Neural crest cell (in vitro differentiated cells): ENCODE measurements at places on chromosomes 4 and X. TPM values are rescaled to one million over a fixed set of nuclear protein-coding genes. Genes with fewer than 3 reads are reported as not detected.

- H3K36me3 ChIP-seq: peaks cover 19% of the 10 kb centered on the region
- no peaks in the 10 kb centered on the region for H3K27me3 ChIP-seq
- no peak for DNase-seq
Observed at GRCh38 chr4:84681486-84682274, 98.8 kb downstream of the CDS1 start.

- H3K27me3 ChIP-seq: peaks cover 8% of the 10 kb centered on the region
- no peak overlapping the region for H3K27ac ChIP-seq
- H3K36me3 ChIP-seq: no peaks in the 10 kb centered on the region
Observed at GRCh38 chr4:53986062-53986461, 78.3 kb downstream of the CHIC2 start.

DNA sequence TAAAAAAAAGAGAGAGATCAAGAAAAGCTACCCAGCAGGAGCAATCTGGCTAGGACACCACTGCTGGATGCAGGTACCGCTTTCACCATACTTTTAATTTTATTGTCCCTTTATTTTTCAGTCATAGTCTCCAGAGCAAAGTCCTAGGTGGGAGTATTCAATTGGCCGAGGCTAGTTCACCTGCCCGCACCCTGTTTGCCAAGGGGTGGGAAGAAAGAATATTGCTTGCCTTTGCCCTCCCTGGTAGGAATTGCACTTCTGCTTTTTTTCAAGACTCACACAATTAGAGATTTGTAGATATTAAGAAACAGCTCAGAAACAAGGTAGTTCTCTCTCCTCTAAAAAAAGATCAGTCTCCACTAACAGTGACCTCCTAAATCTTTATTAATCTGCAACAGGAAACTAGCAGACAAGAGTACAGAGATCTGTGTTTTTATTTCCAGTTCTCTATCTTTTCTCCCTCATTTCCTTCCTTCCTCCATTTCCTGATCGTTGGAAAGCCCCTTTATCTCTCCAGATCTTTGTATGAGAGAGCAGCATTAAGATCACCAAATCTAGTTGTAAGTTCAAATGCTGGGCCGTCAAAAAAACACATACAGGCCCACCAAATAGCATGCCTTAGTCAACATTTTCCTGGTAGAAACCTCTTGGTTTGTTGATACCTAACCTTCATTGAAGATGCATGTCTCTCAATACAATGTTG is 9.4 kb upstream of the RPGR start:
- no peak overlapping the region for H3K4me3 ChIP-seq
- no peaks in the 10 kb centered on the region for H3K36me3 ChIP-seq
- peak overlapping the region; percentile 71 for H3K27ac ChIP-seq
- no peak for DNase-seq
- H3K27me3 ChIP-seq: no peaks in the 10 kb centered on the region

GRCh38 chr4:88846206-88846790 is 148.7 kb upstream of the NAP1L5 start:
- H3K36me3 ChIP-seq: peaks cover 14% of the 10 kb centered on the region
- H3K4me3 ChIP-seq: no peak overlapping the region
- H3K4me1 ChIP-seq: peaks cover 11% of the 10 kb centered on the region
- no peak overlapping the region for H3K27ac ChIP-seq
- DNase-seq: no peak

DNA sequence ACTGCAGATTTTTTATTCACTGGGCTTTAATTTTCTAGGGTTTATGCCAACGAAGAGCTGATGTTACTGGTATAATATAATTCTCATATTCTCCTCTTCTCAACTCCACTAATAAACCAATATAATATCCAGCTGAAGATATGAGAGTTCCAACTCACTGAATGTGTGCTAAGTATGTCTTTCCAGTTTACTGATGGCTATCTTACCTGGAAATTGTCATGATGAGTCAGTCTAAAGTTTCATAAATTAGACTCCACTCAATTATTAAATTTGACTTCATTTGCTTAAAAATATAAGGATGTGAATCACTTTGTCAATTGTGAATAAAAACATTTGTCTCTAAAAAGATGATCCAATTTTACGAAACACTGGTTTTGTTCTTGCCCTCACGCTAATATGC is 28.4 kb downstream of the STBD1 start:
- H3K4me1 ChIP-seq: peaks cover 15% of the 10 kb centered on the region
- DNase-seq: no peak
- H3K36me3 ChIP-seq: no peaks in the 10 kb centered on the region
- no peak overlapping the region for H3K4me3 ChIP-seq
- H3K27ac ChIP-seq: no peak overlapping the region

GRCh38 chr4:57877047-57877458 is 766.9 kb upstream of the IGFBP7 start:
- no peak overlapping the region for H3K27ac ChIP-seq
- no peak for DNase-seq
- no peak overlapping the region for H3K4me3 ChIP-seq
- H3K27me3 ChIP-seq: no peaks in the 10 kb centered on the region
- no peaks in the 10 kb centered on the region for H3K36me3 ChIP-seq

DNA sequence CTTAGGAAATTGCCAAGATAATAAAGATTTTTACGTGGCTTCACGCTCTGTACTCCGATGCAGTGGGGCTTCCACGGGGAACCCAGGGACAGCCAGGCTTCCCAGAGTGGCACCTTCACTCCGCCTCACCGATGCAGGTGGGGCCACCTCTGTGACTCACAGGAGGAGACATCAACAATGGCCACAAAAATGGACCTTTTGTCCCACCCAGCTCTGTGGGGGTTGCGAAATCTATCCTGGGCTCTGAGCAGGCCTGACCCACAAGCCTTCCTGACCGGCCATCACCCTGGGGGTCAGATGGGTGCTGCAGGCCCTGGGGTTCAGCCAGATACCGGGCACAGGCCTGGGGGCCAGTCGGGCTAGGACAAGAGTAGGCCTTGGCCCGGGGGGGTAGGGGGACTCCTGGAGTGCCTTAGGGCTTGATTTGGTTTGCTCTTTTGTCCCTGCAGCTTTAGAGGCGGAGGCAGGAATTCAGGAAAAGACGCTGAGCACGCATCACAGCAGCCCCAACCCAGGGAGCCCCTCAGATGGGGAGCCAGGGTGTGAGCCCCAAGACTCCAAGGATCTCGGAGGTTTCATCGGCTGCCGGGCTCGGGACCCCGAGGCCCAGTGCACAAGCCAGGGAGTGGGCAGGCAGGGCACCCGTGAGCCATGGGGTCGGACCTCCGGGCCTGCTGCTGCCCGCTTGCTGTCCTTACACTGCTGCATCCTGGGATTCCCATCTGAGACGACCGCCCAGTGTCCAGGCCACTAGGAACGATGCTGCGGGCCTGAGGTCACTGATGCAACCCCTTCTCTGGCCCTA is 136.5 kb upstream of the NKX1-1 start:
- H3K27ac ChIP-seq: no peak overlapping the region
- no peaks in the 10 kb centered on the region for H3K36me3 ChIP-seq
- no peak overlapping the region for H3K4me3 ChIP-seq
- H3K4me1 ChIP-seq: no peaks in the 10 kb centered on the region
- no peak for DNase-seq
- H3K27me3 ChIP-seq: peaks cover 6% of the 10 kb centered on the region

DNA sequence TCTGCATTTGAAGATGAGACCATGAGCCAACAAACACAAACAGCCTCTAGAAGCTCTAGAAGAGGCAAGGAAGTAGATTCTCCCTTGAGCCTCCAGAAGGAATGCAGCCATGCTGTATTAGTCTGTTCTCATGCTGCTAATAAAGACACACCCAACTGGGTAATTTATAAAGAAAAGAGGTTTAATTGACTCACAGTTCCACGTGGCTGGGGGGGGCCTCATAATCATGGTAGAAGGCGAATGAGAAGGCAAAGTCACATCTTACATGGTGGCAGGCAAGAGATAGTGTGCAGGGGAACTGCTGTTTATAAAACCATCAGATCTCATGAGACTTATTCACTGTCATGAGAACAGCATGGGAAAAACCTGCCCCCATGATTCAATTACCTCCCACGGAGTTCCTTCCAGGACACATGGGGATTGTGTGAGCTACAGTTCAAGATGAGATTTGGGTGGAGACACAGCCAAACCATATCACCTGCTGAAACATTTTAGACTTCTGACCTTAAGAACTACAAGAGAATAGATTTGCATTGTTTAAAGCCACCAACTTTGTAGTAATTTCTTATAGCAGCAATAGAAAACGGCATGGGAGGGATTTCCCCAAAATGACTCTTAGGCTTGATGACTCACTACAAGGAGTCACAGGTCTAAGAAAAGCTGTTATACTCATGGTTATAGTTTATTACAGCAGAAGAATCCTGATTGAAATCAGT is 284.4 kb upstream of the SFRP2 start:
- no peak for DNase-seq
- H3K27me3 ChIP-seq: no peaks in the 10 kb centered on the region
- H3K4me1 ChIP-seq: no peaks in the 10 kb centered on the region

DNA sequence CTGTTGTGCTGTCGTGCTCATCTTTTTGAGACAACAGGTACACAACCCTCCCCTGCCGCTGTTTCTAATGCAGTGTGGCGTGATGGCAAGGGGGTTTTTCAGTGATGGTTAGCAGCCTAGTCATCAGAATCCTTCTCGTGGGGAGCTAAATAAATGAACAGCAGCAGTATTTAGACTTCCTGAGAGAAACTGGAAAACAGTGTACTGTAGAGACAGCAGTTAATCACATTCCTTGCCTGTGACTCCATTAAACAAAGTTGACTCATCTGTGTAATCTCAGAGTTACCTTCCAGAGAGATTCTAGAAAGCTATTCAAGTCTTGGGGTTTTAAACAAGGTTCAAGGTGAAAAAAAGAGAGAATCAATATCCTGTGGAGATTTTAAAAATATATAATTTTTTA is 1753.2 kb upstream of the PCDH7 start:
- DNase-seq: no peak
- H3K4me3 ChIP-seq: no peak overlapping the region
- no peak overlapping the region for H3K27ac ChIP-seq
- H3K36me3 ChIP-seq: no peaks in the 10 kb centered on the region
- H3K27me3 ChIP-seq: no peaks in the 10 kb centered on the region

- no peak for DNase-seq
- no peak overlapping the region for H3K27ac ChIP-seq
- no peak overlapping the region for H3K4me3 ChIP-seq
- H3K4me1 ChIP-seq: no peaks in the 10 kb centered on the region
- peaks cover 4% of the 10 kb centered on the region for H3K36me3 ChIP-seq
Observed at GRCh38 chr4:169640261-169640870, 20.0 kb downstream of the CLCN3 start.

GRCh38 chrX:107686792-107687191 is 58.5 kb downstream of the PRPS1 start:
- no peak overlapping the region for H3K4me3 ChIP-seq
- no peaks in the 10 kb centered on the region for H3K36me3 ChIP-seq
- H3K27me3 ChIP-seq: no peaks in the 10 kb centered on the region
- no peak overlapping the region for H3K27ac ChIP-seq

- no peaks in the 10 kb centered on the region for H3K36me3 ChIP-seq
- no peaks in the 10 kb centered on the region for H3K4me1 ChIP-seq
- no peak for DNase-seq
- no peak overlapping the region for H3K27ac ChIP-seq
- no peaks in the 10 kb centered on the region for H3K27me3 ChIP-seq
Observed at GRCh38 chr4:136484996-136485395, 1047.3 kb downstream of the PCDH18 start.

Gene CFI
- total RNA-seq: not detected in 2 replicates

Gene LEF1
- 55.0 and 62.1 TPM in 2 replicates for total RNA-seq

Gene NOX1
- total RNA-seq: not detected in 2 replicates

Gene KLF8
- total RNA-seq: 2.2 and 2.6 TPM in 2 replicates

Gene SMIM31
- not detected in 2 replicates for total RNA-seq

Gene CXCL11
- total RNA-seq: not detected in 2 replicates

Gene ZNF630
- 1.7 and 2.1 TPM in 2 replicates for total RNA-seq
